ENCODE measurements at places on chromosomes 5 and 9.
A peak's percentile ranks its signal among the peaks of the same experiment; 100 is the strongest.

GRCh38 chr9:106717686-106718085 is 145.3 kb upstream of the ZNF462 start:
- no peak for DNase-seq

GRCh38 chr9:22033012-22033630 is 24.0 kb upstream of the CDKN2B start:
- no peak for DNase-seq

GRCh38 chr5:151627650-151628049 is 36.5 kb upstream of the FAT2 start:
- no peak for DNase-seq

- DNase-seq = no peak
Observed at GRCh38 chr5:99272576-99272975, 343.8 kb upstream of the CHD1 start.

DNA sequence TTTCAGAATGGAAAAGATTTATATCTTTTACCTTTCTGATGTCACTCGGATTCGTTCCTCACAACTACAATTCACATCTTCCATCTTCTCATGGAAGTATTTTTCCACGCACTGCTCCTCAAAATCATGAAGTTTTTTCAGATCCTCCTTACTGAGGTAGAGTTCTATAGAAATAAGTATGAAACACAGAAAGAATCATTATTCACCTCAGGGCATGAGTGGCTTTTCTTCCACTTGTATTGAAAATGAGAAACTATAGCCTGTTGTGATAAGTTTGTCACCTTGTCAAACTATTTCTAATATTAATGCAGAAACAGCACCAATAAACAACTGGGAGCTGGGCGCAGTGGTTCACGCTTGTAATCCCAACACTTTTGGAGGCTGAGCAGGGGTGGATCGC is 116.0 kb downstream of the TRPM6 start:
- DNase-seq = no peak

- no peak for DNase-seq
Observed at GRCh38 chr5:102313912-102314311, 17.8 kb upstream of the SLCO4C1 start.

- no peak for DNase-seq
Observed at GRCh38 chr5:98053170-98053569, 720.3 kb upstream of the RGMB start.

- no peak for DNase-seq
Observed at GRCh38 chr5:40399349-40399748, 280.4 kb upstream of the PTGER4 start.

GRCh38 chr5:93596310-93596675 is 13.3 kb downstream of the NR2F1 start:
- DNase-seq = no peak

- DNase-seq = no peak
Observed at GRCh38 chr5:38059876-38060275, 198.5 kb upstream of the EGFLAM start.

GRCh38 chr5:106171708-106172107 is 1499.0 kb downstream of the EFNA5 start:
- DNase-seq = no peak

DNA sequence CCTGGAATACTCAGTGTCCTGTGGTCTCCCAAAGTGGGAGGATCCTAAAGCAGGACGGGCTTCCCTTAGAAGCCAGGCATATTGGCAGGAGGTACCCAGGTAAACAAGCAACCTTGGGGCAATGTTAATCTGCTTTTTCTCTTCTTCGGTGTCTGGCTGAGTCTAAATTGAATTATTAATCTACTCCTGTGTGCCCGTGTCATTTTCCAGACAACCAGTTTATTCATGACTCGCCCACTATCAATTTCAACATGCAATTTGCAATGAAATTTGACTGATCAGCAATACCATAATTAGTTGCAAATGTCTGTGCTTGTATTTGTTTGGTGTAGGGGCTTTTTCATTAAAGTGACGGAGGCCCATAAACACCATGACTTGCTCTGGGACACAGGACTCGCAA is 32.9 kb upstream of the JADE2 start:
- DNase-seq = no peak

- peak; percentile 39 for DNase-seq
Observed at GRCh38 chr9:123267481-123268198, 746 bp downstream of the STRBP start.

DNA sequence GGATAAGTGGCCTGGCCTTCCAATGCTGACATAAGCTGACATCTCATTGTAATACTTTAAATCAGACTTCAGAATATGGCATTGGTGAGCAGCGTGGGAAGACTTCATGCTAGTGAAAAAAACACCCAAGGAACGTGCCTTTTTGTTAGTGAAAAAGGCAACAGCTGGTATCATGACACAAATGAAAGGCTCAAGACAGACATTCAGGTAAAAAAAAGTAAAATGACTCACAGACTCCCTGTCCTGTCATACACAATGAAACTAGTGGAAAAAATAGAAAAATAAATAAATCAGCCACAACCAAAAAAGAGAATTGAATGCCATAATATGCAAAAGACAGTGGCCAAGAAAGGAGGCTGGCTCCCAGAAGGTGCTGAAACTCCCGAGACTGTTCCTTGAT is 24.4 kb upstream of the PPP1R2B start:
- DNase-seq = no peak

- DNase-seq = no peak
Observed at GRCh38 chr5:71778678-71779276, 59.7 kb downstream of the CARTPT start.

DNA sequence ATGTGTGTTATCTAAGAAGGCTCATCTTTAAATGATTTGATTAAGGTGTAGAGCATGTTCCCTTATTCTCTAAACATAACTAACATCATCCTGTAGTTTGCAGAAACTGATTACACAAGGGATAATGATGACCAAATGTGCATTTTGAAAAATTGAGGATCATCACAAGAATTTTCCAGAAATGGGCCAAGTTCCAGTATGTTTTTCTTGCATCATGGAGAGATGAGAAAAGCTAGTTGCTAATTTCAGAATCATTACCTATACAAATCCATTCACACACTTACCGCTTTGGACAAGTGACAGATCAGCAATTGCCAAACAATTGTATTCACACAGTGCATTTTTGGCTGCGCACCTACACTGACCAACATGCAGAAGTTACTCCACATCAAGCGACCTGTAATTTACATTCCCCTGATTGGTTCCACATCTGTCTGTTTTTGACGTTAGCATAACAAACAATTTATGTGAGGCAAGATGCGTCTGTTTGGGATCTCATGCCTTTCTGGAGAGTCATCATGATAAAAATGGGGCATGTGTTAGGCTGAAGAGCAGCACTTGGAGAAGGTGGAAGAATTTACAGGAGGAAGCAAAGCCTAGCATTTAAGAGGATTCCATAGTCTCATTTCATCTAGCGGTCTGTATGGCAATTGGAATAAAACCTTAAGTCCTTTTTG is 2.8 kb upstream of the BNC2 start:
- no peak for DNase-seq
